ENCODE measurements at places on chromosomes 13 and 19.

DNA sequence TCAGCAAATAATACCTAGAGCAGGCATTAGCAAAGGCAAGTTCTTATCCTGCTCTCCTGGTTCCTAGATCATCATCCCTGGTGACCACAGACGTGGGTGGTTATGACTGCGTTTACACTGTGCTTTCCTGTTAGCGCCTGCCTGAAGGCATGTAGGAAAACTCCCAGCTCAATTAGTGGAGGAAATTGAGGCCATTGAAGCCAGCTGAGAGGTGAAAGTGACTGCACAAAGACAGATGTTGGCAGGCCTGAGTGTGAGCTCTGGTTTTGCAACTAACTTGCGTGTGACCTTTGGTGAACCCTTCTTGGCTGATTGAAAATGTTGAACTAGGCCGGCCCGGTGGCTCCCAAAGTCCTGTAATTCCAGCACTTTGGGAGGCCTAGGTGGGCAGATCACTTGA is 17.5 kb upstream of the NWD1 start:
- no peak for DNase-seq

- DNase-seq = no peak
These were observed 917.9 kb downstream of the OLFM4 start for GRCh38 chr13:53946500-53946899.

GRCh38 chr13:32202268-32202667 is 112.9 kb downstream of the ZAR1L start:
- DNase-seq = no peak

GRCh38 chr19:27846944-27847343 is 1366.0 kb downstream of the UQCRFS1 start:
- no peak for DNase-seq

- DNase-seq = no peak
These were observed 12.2 kb downstream of the NUFIP1 start for GRCh38 chr13:44976949-44977583.

GRCh38 chr13:98013241-98013640 is 59.8 kb downstream of the IPO5 start:
- DNase-seq = no peak

DNA sequence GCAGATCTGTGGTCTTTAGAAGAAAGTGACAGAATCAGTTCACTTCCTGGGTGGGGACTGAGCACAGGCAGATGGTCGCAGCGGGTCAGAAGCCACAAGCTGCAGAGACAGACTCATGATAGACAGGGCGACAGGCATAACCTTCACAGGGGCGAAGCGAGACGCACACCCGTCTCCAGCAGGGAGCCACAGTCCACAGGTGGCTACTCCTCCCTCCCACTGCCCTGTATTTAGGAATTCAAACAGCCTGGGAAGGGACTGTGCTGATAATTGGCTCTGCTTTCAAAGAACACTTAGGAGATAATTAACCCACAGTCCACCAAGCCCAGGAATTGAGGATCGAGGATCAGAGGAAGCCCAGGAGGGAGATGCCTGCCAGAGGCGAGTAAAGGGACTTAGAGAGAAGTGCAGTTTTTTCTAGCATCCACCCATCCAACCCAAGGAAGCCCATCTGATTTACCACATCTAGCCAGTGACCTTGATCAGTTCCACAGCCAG is 23.2 kb downstream of the RFX2 start:
- DNase-seq = peak; percentile 31

DNA sequence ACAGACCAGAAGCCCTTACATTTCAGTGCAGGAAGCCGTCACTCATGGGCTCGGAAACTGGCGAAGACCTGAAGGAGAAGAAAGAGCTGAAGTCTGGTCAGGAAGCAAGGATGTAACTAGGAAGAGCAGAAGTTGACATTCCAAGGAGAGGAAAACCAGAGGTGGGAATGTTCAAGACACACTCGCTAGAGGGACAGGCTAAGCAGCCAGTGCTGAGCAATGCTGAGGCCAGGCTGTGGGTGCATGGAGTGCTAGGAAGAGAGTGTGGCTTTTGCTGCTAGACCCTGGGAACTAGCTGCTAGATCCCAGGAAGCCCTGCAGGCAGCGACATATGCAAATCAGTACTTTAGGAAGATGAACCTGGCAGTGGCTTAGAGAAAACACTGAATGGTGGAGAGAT is 12.1 kb upstream of the URAD start:
- no peak for DNase-seq

- DNase-seq = no peak
These were observed 6.1 kb upstream of the OXGR1 start for GRCh38 chr13:97000295-97000925.

- no peak for DNase-seq
These were observed 14.5 kb upstream of the IGSF23 start for GRCh38 chr19:44598880-44599279.

GRCh38 chr19:46907880-46908279 is 47.1 kb downstream of the ARHGAP35 start:
- DNase-seq = no peak

DNA sequence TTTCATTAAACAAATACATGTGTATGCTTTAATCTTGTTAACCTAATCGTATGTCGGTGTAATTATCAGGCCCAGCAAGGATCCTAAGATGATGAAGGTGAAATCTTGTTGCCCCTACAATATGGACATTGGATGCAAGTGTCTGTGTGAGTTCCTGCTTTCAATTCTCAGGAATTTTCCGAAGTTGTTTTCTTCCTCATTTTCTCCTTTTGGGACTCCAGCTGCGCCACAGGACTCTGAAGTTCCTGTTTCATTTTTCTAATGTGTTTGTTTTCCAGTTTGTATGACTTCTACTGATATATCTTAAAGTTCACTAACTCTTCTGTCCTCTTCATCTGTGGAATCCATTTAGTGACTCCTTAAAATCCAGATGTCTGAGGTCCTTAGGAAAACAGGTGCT is 11.9 kb upstream of the OR7D2 start:
- DNase-seq = no peak

DNA sequence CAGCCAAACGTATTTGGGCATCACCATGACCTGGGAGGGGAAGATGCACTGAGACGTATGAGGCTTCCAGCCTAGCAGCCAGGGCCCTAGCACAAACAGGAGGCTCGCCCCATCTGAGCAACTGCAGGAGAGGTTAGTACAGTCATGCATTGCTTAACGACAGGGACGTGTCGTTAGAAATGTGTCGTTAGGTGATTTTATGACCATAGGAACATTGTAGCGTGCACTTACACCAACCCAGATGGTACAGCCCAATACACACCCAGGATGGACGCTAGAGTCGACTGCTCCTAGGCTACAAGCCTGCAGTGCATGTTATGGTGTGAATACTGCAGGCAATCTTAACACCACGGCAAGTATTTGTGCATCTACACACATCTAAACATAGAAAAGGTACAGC is 9.3 kb downstream of the CD177 start:
- no peak for DNase-seq

GRCh38 chr19:56608274-56608964 is 13.3 kb downstream of the ZNF71 start:
- no peak for DNase-seq

GRCh38 chr19:57578487-57579205 is at the start of gene ZNF416:
ZNF416 (minus strand) TSS chr19:57578911; CDS start chr19:57578704, 207 bp downstream.
- DNase-seq = peak; percentile 99

- DNase-seq = no peak
These were observed 93.0 kb downstream of the ITGBL1 start for GRCh38 chr13:101545521-101545920.
